Tibial artery (tissue), 4 donors: ENCODE measurements at places on chromosomes 3 and 15.
A peak's percentile ranks its signal among the peaks of the same experiment; 100 is the strongest.

DNA sequence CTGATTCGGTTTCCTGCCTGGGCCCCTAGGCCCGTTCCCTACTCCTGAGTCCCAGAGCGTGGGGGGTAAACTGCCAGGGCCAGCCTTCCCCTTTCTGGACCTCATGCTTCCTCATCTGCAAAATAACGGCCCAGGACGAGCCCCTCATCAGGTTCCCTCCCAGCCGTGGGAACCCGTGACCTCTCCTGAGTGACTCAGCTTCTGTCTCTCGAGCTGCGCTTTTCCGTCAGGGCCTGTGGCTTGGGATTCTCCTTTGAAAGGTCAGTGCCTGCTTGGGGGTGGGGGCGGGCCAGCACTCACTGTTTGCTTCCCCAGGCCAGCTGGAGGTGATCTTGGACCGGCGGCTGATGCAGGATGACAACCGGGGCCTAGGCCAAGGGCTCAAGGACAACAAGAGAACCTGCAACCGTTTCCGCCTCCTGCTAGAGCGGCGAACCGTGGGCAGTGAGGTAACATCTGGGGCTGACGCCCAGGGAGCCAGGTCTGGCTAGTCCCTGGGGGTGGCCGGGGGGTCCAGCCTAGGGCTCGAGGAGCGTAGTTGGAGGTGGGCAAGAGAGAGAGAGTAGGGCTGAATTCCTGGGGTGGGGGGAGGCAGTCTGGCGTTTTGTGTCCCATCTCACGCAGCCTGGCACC lies 12.8 kb downstream of the MAN2A2 start:
- no peak for DNase-seq

DNA sequence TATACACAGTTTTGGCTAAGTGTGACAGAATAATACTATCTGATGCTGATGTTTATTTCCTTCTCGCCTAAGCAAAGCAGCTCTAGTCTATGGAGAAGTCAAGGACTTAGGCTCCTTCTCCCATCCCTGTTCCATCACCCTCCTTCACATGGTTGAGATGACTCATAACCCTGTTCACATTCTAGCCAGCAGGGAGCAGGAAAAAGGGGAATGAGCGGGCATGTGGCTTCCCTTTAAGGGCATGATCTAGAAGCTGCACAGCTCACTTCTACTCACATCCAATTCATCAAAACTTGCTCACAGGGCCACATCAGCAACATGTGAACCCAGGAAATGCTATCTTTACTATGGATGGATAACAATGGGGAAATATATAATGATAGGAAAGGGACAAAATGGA lies 40.9 kb downstream of the CBLB start:
- DNase-seq: peak; percentile 68

- no peak for DNase-seq
Observed at GRCh38 chr3:158108445-158108985, 1.4 kb upstream of the RSRC1 start.

GRCh38 chr15:101092156-101092866 lies 159.5 kb downstream of the CHSY1 start:
- DNase-seq: no peak

DNA sequence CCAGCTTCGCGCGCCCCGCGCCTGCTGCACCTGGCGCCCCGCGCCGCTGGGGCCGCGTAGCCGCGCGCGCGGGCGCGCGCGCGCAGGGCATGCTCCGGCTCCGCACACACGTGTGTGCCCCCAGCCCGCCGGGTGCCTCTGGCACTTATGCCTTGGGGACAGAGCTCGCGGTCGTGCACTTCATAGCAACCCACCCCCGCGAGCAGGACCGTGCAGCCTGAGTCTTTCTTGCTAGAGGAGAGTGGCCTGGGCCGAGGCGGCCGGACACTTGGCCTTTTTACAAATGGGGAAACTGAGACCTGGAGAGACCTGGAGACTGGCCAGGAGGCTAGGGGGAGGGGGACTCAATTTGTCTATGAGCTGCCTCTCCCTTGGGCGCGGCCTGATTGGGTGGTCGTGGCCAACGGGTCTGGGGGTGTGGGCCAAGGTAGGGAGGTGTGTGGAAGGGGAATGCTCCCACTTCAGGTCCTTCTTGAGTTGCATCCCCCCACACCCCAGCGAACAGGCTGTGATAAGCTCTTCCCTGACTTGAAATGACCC lies 562 bp downstream of the NBEAL2 start:
- no peak for DNase-seq

GRCh38 chr15:63434576-63435186 lies 53.0 kb upstream of the CA12 start:
- no peak for DNase-seq

- no peak for DNase-seq
Observed at GRCh38 chr3:14672588-14672987, 2.4 kb upstream of the C3orf20 start.

- peak; percentile 51 for DNase-seq
Observed at GRCh38 chr15:74664028-74664616, 31.7 kb downstream of the EDC3 start.

DNA sequence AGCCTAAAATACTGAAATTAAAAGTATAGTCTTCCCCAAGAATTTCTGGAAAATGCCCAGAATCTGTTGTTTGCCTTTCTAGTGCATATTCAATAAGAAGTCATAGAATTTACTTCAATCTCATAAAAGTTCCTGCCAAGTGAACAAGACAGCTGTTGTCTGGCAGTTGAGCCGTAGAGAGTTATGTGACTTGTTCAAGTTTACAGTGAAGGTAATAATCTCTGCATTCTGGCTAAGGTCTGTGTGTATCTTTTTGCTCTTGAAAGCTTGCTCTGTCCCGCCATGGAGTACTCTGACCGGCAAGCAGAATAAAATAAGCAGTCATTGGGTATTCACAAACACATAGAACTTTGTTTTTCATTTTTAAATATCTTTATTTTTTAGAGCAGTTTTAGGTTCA lies 77.8 kb downstream of the GHSR start:
- no peak for DNase-seq

- no peak for DNase-seq
Observed at GRCh38 chr3:30421266-30421665, 185.1 kb upstream of the TGFBR2 start.

DNA sequence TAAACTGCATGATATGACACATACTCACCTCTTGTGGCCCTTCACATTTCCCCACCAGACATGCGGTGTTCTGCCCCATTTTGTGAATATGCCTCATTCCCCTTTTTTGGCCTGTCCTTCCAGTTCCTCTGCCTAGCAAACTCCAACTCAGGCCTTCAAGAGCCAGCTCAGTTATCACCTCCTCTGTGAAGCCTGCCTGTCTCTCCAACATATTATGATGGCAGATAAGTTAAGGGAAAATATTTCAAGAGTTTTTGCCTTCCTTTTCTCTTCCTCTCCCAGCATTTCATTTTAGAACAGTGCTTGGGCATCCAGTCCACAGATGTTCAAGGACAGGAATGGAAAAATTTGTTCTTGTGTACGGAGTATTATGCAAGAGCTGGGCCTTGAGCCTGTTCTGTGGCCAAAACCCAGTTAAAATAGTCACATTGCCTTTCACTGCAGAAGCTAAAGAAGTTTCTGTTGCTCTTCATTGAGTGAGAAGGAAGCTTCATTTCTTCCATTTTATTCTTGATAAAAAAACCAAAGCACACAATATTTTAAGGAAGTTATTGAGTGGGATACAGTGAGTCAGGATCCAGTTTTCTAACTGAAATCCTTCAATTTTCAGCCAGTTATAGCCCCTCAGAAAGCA lies 192.0 kb downstream of the GHSR start:
- peak; percentile 77 for DNase-seq

DNA sequence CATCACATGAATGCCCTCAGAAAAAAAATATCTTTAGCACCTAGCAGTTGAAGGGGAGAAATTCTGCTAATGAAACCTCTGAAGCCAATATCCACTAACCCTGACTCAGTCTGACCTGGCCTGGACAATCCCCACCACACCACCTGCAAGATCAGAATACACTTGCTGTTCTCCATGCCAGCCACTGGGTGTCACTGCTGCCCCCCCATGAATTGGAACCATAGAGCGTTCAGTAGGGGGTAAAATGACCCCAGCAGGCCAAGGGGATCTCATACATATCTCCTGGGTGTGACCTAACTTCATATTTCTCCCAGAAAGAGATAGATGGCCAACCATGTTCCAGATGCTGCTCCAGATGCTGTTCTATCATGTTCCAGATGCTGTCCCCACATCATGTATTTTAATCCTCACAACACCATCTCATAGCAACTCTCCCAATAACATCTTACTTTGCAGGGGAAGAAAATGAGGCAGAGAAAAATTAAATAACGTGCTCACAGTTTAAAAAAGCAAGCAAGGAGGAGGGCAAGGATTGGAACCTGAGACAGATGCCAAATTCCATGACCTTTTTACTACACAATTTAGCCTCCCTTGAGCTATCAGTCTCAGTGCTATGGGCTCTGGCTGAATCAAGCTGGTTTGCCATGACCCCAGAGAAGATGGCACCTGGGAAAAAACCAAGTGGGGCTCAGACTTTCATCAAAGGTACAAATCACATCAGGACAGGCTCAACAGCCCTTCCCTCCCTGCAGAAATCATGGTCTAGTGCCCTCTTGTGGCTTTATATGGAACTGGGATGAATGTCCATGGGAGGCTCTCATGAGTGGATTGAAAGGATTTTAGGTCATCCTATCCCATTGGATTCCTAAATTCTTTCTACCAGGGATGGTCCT lies 12.4 kb downstream of the NTRK3 start:
- no peak for DNase-seq

GRCh38 chr15:100255644-100256043 lies 86.1 kb downstream of the ADAMTS17 start:
- no peak for DNase-seq

DNA sequence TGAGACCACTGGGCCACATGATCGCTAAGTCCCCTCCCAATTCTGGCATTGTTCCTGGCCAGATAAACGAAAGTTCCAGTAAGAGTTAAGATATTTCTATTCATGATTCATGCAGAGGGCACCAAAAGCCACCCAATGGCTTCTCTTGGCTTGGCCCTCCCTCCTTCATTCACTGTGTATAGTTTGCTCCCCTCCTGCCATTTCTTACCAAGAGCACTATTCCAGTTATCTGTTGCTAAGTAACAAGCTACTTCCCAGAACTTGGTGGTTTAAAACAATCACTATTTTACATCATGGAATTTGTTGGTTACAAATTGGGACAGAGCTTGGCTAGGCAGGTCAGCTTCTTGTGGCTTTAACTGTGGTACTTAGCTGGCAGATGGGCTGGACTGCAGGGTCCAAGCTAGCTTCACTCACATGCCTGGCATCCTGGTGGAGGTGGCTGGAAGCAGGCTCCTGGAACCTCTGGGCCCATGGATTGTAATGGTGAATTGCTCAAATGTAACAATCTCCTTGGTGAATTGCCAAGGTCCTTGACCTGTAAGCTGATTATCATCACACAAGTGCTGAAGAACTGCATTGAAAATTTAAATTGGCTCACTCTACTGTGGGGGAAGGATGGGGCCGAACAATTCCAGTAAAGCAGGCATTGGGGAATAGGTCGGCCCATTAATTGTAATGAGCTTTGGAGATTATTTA lies 16.6 kb downstream of the EAF1 start:
- DNase-seq: no peak

GRCh38 chr3:12620729-12621128 lies 43.2 kb downstream of the RAF1 start:
- DNase-seq: no peak
